Tibial nerve (tissue), 4 donors: ENCODE measurements at places on chromosomes 1 and 21.

- peak; percentile 81 for DNase-seq
These were observed 1.4 kb upstream of the FOXD2 start for GRCh38 chr1:47436304-47436978.

- DNase-seq: no peak
These were observed 48.9 kb downstream of the AK4 start for GRCh38 chr1:65196926-65197325.

DNA sequence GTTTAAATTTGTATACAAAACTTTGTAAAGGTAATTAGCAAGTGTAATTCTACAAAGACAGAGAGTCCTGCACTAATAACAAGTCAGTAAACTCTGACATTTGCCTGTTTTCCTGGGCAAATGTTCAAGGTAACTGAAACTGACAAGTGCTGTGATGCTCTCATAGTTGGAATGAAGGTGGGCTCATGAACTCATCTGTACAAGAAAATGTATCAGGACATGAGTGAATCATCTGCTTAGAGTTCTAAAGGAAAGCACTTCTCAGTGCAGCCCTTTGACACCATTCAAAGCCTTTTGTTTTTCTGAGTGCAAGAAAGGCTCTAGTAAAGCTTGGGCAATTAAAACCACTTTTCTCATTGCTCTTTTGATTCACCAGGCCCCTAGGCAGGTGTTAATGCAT is 91.5 kb downstream of the UROD start:
- DNase-seq: no peak

GRCh38 chr1:21770201-21770600 is 12.7 kb downstream of the USP48 start:
- DNase-seq: no peak

GRCh38 chr1:245085508-245086095 is 69.2 kb upstream of the KIF26B start:
- DNase-seq: no peak

DNA sequence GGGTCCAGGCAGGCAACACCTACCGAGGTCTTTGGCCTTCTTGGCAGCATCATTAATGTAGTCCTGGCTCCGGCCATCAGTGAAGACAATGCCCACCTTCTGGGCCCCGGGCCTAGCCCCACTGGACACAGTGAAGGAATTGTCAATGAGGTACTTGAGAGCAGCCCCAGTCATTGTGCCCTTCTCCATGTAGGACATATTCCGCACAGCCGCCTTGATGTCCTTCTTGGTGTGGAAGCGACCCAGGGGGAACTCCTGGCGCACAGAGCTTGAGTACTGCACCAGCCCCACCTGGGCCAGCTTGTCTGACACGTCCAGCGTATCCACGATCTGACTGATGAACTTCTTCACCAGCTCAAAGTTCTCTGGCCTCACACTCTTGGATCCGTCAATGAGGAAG is 7.5 kb downstream of the MATN1 start:
- DNase-seq: no peak
